Activated naive CD8-positive, alpha-beta T cell treated with anti-CD3 and anti-CD28 coated beads, Interleukin-2, amount 50 U/mL, for 24 hours (primary cell): ENCODE measurements at places on chromosomes 1 and 21.
A peak's percentile ranks its signal among the peaks of the same experiment; 100 is the strongest.

DNA sequence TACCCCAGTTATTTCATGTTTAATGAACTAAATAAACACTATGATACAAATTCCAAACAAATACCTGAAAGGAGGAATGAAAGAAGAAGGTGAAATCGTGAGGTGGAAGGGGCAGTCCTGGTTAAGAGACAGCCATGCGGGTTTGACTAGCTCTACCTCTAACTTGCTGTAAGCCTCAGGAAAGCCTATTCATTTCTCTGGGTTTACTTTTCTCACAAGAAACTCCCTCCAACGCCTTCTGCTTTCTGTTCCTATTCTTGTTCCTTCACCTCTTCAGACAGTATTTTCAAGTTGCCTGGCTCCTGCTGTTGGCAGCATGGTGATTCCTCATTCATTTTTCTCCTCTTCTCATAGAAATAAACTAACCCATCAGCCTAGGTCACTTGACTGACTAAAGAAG is 92.4 kb downstream of the NTPCR start:
- no peak for DNase-seq

- no peak for DNase-seq
Observed at GRCh38 chr1:82044536-82044935, 243.8 kb downstream of the ADGRL2 start.

DNA sequence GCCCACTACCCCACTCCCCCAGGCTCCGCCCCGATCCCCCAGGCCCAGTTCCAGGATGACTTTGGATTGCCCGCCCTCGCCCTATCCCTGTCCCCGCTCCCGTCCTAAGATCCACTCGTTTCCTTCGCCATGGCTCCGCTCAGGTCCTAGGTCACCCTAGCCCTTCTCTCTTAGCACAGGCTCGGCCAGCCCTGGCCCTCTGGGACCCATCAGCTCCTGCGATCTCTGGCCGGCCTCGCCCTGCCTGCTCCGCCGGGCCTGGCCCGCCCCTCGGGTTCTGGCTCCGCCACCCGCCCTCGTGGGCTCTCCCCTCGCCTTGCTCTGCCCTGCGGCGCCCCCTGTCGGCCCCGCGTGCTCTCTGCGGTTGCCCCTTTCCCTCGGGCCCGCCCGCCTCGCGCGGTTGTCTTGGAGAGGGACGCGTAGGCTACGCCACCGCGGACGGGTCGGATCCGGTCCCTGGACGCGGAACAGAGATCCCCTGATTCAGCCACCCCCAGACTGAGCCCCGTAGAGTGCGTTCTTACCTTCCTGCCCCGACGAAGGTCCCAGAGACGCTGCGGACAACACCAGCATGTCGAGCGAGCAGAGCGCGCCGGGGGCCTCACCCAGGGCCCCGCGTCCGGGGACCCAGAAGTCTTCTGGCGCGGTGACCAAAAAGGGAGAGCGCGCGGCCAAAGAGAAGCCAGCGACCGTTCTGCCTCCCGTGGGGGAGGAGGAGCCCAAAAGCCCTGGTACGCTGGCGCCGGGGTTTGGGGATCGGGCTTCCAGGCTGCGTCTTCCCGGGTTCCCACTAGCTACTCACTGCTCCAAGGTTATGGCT is at the start of gene LRRC71:
Gene LRRC71, plus strand, starts transcription at position 400 of the 820 bp plus-strand sequence. Its CDS starts 172 bp downstream, at position 572.
- peak; percentile 84 for DNase-seq

- DNase-seq: no peak
Observed at GRCh38 chr1:46940307-46940706, 969 bp downstream of the CYP4A11 start.

DNA sequence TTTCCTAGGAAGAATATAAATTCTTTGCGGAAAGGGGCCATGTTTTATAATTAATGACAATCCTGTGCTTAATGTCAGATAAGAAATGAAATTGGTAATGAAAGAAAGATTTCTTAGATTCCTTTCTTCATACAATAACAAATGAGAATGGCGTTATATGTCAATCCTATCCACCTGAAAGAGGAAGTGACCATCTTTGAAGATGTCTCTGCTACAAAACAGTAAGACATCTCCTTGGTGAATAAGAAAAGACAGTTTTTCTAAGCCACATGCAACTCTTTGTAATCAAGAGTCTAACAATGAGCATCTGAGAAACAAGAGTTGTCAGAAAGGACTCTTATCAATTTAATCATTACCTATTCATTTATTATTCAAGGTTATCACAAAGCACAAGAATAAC is 286.0 kb downstream of the VAV3 start:
- no peak for DNase-seq

- no peak for DNase-seq
Observed at GRCh38 chr1:77394166-77394565, 112.3 kb downstream of the AK5 start.

DNA sequence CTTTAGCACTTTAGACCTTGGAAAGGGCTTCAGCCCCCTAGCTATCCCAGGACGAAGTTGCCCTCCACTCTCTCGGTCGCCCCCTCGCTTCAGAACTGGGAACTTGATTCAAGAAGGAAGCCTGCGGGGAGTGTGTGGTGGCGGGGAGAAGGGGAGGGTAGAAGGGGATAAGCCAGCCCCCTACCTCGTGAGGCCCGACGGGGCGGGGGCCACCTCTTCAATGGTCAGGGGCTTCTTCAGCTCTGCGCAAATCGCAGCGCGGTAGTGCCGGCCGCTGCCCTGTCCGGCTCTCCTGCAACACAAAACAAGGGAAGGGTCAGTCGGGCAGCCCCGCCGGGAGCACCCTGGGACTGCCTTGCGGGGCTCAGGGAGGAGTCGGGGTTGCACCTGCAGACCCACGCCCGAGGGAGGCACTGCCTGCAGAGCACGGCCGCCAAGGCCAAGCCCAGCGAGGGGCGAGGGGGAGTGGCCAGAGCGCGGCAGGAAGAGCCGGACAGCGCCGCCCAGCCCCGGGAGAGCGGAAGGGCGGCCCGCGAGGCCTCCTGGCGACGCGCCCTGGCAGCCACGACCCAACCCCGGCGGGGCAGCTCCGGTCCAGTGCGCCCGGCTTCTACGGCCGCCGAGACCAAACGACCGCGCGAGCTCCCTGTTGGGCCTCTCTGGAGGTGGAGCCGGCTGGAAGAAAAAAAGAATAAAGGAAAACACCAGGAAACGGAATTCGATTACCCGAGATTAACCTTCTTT is 56.2 kb upstream of the RASAL2 start:
- DNase-seq: no peak

- no peak for DNase-seq
Observed at GRCh38 chr1:203931953-203932352, 70.6 kb downstream of the SNRPE start.

DNA sequence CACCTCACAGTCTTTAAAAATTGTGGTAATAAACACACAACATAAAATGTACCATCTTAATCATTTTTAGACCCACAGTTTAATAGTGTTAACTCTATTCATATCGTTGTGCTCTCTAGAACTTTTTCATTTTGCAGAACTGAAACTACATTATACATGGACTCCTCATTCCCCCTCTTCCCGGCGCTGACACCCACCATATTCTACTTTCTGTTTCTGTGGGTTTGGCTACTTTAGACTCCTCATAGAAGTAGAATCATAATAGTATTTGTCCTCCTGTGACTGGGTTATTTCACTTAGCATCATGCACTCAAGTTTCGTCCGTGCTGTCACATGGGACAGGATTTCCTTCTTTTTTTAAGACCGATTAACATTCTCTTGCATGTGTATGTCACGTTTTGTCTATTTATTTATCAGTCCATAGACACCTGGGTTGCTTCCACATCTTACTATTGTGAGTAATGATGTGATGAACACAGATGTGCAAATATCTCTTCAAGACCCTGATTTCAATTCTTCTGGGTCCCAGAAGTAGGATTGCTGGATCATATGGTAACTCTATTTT is 62.9 kb upstream of the TMPRSS2 start:
- DNase-seq: no peak

GRCh38 chr1:221256773-221257172 is 377.5 kb downstream of the HLX start:
- no peak for DNase-seq

- DNase-seq: no peak
Observed at GRCh38 chr1:36097693-36098585, 9.2 kb downstream of the ADPRS start.

GRCh38 chr1:162036163-162036562 is 12.5 kb upstream of the OLFML2B start:
- DNase-seq: no peak

GRCh38 chr21:37742532-37742931 is 173.7 kb downstream of the KCNJ6 start:
- DNase-seq: no peak

- no peak for DNase-seq
Observed at GRCh38 chr1:216502528-216503162, 79.4 kb upstream of the USH2A start.

- no peak for DNase-seq
Observed at GRCh38 chr1:236518322-236518721, 5.5 kb upstream of the LGALS8 start.

- no peak for DNase-seq
Observed at GRCh38 chr1:150282558-150282958, 204 bp downstream of the CIART start.

DNA sequence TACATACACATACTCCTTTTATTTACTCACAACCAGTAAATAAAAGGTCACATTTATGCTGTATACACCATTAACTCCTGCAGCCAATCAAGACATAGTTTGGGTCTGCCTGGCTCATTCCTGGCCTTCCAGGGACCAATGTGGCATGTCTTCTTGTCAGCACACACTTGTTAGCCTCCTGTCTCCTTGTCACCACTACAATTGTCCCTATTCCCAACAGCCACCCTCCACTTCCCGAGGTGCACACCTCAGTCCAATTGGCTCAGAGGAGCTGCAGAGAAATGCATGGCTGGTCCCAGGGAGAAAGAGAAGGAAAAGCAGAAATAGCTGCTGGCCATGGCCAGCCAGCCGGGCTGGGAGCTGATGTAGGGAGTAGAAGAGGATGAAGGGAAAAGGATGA is 116.9 kb downstream of the PLXNA2 start:
- DNase-seq: no peak

DNA sequence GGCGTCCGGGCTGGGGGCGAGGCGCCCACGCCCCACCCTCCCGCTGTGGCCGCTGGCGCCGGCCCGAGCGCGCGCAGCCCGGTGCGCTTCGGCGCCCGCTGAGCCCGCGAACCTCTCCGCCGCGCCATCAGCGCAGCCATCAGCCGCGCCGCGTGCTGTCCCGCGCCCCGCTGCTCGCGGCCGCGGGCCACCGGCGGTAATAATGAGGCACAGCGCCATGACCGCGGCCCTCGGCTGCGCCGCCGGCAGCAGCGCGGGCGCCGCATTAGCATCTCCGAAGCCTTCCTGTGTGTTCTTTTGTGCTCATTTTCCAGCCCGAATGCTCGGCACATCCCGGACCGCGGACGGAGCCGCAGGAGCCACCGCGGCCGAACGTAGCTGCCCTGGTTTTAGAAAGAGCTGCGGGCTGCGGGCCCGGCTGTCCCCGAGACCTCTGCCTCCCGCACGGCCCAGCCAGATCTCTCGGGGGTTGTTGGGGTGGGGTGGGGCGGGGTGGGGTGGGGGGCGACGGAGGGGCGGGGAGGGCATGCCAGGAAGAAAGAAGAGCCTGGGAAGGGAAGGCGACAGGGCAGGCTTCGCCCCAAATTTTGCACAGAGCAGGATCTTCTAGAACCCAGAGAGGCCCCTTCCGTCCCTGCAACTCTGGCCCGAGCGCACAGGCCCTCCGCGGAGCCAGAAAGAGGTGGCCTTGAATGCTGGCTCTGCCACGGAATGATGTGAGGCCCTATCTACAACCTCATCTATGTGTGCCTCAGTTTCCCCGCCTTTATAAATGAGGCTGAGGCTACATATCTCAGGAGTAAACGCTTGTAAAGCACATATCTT is 55.3 kb downstream of the RRAGC start:
- no peak for DNase-seq

GRCh38 chr1:119007339-119007669 is 19.2 kb upstream of the TBX15 start:
- no peak for DNase-seq
